AG09309 (cell line): ENCODE measurements at places on chromosomes 2 and 18.

GRCh38 chr2:54360055-54360792, 95.9 kb upstream of the SPTBN1 start:
- DNase-seq: peak; percentile 31

DNA sequence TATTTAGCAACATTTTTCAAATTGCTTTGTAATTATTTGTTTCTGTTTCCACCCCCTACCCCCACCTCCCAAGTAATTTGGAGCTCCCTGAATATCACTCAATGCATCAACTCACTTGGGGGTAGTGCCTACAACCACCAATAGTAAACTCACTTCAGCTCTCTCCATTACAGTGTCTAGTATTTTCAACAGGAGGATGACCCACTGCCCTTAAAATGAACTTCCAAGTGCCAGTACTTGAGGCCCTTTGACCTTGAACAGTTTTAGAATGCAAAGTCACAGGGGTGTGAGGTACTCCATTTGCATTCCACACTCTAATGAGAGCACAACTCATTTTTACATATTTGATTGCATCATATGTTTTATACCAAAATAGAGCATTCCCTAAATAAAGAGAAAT, 523.0 kb downstream of the ERBB4 start:
- DNase-seq: no peak

- no peak for DNase-seq
Observed at GRCh38 chr2:95344215-95344583, 47.1 kb downstream of the KCNIP3 start.

- no peak for DNase-seq
Observed at GRCh38 chr18:4017480-4017879, 437.6 kb downstream of the DLGAP1 start.

DNA sequence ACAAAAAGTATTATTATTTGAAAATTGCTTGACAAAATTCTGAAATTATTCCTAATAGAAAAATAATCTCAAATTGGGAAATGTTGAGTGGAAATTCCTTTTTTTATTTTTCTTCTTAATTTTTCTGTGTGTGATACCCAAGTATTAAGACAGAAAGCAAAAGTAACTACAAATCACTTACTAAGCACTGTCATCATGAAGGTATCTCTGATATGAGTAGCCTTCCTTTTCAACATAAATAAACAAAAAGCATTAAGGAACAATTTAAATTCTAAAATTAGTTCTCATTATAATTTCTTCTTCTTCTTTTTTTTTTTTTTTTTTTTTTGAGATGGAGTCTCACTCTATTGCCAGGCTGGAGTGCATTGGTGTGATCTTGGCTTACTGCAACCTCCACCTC, 174.2 kb upstream of the RBMS1 start:
- DNase-seq: no peak

GRCh38 chr2:234629596-234629995, 132.7 kb upstream of the ARL4C start:
- DNase-seq: no peak

- no peak for DNase-seq
Observed at GRCh38 chr2:45670646-45671045, 19.2 kb downstream of the PRKCE start.

- DNase-seq: no peak
Observed at GRCh38 chr2:101587251-101587650, 110.3 kb upstream of the MAP4K4 start.

GRCh38 chr2:191516260-191516659, 161.7 kb upstream of the NABP1 start:
- no peak for DNase-seq

- no peak for DNase-seq
Observed at GRCh38 chr2:95347681-95348608, 50.8 kb downstream of the KCNIP3 start.

DNA sequence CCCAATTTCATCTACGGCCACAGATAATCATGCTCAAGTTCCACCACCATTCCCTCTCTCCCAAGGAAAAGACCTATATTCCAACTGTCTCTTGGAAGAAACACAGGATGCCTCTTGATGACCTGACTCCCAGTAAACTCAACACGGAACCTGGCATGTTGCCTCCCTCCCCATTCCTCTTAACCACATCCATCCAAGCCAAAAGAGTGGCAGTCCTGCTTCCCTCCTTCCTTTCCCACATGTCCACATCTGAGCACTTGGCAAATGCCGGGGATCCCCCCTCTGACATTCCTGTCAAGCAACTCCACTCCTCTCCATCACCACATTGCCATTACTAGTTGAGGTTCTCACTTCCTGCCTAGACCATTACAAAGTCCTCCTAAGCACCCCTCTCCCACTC, 49.4 kb downstream of the PID1 start:
- no peak for DNase-seq

- no peak for DNase-seq
Observed at GRCh38 chr2:182330451-182331305, 96.2 kb downstream of the PDE1A start.

DNA sequence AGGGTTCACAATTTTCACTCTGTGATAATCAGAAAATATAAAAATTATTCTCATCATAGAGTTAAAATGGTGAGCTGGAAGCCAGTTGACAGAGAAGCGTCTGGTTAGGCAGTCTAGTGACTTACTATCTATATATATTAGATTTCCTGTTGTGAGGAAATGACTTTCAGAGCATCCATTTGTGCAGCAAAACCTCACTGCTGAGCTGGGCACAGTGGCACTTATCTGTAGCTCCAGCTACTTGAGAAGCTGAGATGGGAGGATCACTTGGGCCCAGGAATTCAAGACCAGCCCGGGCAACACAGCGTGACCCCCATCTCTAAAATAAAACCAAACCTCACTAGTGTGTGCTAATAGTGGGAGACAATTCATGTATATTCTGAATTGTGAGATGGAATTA, 7.2 kb upstream of the KIAA2012 start:
- no peak for DNase-seq

DNA sequence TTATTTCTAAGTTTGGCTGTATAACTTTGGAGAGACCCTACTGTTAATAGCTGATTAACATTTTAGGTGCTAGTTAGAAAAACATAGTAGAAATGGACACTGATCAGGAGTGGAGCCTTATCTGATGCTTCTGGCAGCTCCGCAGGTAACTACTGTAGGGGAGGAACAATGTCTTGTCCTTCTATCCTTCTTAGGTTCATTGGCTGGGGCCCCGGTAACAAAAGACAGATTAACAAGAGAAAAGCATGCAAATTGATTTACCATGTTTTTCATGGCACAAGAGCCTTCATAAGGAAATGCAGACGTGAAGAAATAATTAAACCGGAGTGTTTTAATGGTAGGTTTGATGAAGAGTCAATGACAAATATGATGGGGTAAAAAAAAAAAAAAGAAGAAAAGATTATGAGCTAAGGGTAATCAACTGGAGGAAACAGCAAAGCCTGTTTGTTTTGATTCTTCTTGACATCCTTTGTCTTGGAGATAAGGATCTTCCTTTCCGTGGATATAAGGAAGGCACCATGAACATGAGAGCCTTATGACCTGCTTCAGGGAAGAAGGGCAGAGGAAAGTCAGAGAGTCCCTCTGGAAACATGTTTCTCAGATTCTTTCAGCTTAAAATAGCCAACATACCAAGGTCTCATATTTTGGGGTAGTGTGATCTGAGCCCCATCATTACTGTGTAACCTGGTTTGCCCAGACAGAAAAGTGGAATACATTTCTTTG, 62.4 kb upstream of the GCFC2 start:
- no peak for DNase-seq
